Regular cardiac myocyte (primary cell): ENCODE measurements at places on chromosomes 11 and 22. TPM values are rescaled to one million over a fixed set of nuclear protein-coding genes. Genes with fewer than 3 reads are reported as not detected.

Gene KRTAP5-10
- not detected in 2 replicates for total RNA-seq

Gene DRG1
- 73.0 and 110 TPM in 2 replicates for total RNA-seq

Gene BTBD18
- total RNA-seq, result not detected in 2 replicates

Gene PNPLA3
- 4.8 and 6.2 TPM in 2 replicates for total RNA-seq

Gene LSP1
- total RNA-seq, result 0.85 and 1.3 TPM in 2 replicates

Gene TRABD
- total RNA-seq, result 12.7 and 27.2 TPM in 2 replicates
